ENCODE measurements at places on chromosomes 11 and 22.

GRCh38 chr22:40211476-40212054, 33.8 kb downstream of the TNRC6B start:
- no peak for DNase-seq

DNA sequence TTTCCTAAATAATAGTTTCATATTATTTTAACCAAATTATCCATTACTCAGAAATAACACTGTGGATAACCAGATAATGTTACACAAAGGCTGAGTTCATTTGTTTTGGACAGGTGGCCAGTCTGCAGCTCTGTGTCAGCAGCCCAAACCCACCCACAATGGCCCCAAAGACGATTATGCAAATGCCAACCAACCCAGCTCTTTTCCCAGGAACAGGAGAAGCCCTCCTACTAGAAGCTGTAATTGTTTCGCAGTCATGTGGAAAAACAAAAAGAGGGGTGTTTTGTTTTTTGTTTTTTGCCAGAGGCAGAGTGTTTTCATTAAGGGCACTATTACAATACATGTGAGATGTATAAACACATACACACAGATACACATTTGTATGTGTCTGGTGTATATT, 102.1 kb downstream of the FCHSD2 start:
- DNase-seq: no peak

- no peak for DNase-seq
Measured at GRCh38 chr11:32435152-32435480, 223 bp downstream of the WT1 start.

DNA sequence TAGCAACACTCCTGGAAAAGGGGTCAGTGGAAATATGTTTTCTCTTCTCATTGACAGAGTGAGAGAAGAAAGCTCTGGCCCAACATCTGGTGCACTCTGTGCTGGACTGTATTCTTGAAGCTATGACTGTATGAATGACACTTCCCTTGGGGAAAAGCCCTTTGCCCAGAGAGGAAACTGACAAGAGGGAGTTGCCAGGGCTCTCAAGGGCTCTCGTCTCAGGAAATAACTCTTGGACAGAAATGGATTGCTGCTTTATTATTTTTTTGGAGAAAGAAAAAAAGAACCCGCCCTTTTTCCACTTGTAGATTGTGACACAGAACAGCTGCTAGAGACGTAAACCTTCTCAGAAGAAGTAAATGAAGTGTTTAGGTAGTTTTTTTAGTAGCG, 11.4 kb downstream of the ETS1 start:
- DNase-seq: no peak

DNA sequence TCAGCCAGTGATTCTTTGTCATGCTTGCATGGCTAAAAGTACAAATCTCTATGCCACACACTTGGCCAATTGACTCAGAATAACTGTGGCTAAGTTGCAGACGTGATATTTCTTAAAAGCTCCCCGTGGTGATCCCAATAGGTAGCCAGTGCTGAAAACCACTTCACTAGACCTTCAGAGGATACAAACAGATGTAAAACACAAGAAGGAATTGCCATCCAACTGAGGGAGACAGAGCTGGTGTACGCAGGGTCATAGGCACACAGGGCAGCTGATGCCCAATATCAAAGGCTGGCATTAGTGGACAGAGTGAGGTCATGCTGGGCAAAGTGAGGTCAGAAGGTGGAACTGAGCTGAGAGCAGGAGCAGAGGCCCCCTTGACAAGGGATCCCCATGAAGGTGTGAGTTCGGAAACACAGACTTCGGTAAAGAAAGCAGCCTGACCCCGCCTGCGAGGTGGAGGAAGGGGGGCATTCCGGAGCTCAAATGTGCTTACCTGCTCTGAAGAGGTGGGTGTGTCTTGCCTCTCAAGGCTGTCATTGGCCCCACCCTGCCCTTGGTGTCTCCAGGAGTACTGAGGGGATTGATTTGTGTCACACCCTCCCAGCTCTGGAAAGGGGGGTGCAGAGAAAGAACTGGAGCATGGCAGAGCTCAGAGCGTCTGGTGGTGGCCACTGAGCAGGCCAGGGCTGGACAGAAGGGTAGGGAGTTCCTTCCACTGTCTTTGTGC, 344.9 kb upstream of the B3GAT1 start:
- no peak for DNase-seq

- no peak for DNase-seq
Measured at GRCh38 chr22:42820045-42820763, 36.9 kb downstream of the ARFGAP3 start.

GRCh38 chr11:8220261-8221045, 43.2 kb downstream of the LMO1 start:
- DNase-seq: no peak

DNA sequence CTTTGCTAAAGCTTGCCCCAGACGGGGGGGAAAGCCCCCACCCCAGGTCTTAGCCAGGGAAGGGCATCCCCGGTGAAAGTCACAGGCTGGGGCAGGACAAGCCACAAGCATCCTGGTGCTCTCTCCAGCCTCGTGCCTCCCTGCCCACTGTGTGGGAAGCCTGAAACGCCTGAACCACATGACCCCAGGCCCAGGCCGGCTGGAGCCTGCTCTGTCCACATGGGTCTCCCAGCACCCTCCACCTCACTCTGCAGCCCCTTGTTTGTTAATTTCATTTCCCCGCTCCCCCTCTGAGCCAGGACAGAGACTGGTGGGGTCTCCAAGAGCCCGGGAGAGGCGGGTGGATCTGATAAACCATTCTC, 58.3 kb upstream of the TCF20 start:
- no peak for DNase-seq

GRCh38 chr11:9385327-9385899, 961 bp downstream of the IPO7 start:
- DNase-seq: no peak

GRCh38 chr22:20211997-20212753, 55.9 kb downstream of the RTN4R start:
- DNase-seq: no peak

- DNase-seq: no peak
Measured at GRCh38 chr11:103112364-103112763, 3.1 kb downstream of the DYNC2H1 start.

DNA sequence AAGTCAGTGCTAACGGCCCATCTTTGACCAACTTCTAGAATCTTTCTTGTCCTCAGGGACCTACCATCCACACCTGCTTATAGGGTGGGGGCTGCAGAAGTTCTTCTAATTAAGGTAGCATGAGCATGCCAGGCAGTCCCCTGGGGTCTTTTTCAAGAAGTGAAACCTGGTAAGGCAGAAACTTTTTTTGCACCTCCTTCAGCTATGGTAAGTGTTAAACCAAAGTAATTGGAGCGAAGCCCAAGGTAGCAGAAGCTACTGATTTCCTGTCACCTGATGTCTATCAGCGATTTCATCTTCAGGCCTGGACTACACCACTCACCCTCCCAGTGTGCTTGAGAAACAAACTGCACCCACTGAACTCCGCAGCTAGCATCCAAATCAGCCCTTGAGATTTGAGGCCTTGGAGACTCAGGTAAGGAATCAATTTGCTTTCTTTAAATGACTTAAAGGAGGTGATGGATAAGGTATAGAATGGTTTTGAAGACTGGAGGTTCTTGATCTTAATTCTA, at the start of gene MS4A1:
TSS of gene MS4A1 (plus strand) at position 317 of the 512 bp plus-strand sequence. CDS start 6,528 bp downstream, outside the sequence.
- no peak for DNase-seq

DNA sequence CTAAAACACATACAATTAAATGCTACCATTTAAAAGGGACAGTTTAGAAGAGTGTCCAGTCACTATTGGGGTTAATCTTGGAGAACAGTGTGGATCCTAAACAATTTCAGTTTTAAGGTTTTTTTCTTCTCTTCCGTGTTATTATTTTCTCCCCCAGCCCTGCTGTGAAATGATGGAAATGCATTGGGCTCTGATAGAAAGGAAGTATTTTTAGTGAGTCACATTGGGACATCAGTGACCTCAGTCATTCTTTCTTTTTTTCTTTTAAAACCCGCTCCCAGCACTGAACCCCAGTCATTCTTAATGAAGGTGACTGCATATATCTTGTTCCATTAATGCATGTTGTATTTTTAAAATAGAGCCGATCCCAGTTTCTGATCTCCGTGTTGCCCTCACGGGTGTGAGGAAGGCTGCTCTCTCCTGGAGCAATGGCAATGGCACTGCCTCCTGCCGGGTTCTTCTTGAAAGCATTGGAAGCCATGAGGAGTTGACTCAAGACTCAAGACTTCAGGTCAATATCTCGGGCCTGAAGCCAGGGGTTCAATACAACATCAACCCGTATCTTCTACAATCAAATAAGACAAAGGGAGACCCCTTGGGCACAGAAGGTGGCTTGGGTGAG, 93.2 kb upstream of the OR4B1 start:
- no peak for DNase-seq

DNA sequence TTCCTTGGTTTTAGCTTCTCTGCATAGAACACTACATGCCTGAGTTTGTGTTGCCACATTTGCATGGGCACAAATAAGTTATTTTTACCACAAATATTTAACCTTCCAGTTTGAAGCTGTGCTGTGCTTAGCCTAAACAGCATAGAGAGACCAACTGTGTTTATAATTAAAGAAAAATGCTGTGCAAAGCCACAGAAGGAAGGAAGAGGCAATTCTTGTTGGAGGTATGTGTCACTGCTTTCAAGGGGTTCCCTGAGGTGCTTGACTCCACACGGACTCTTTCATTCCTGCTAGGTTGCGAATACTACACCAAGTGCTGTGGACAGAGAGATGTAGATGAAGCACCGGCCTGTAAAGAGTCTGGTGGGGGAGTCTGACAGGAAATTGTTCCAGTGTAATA, 47.6 kb upstream of the OLFML1 start:
- DNase-seq: no peak

DNA sequence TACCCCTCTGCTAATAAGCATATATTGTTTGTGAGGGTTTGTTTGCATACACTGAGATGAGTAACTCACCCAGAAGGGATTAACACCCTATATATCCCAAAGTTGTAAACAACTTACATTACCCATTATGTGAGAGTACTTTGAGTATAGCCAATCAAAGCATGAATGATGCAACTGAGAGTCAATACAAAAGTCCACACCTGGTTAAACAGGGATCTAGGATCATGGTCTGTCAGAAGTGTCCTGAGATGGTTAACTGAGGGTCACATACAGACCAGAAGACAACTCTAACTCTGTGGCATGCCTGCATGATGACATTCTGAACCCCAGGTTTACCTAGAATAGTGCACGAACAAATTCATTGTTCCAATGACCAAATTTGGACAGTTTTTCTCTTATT, 17.4 kb upstream of the OR10A5 start:
- no peak for DNase-seq

GRCh38 chr11:86182976-86183584, 61.5 kb upstream of the EED start:
- DNase-seq: peak; percentile 18

GRCh38 chr11:112437096-112437495, 176.4 kb upstream of the PLET1 start:
- DNase-seq: no peak

All from stimulated activated CD4-positive, alpha-beta T cell treated with anti-CD3 and anti-CD28 coated beads, Interleukin-1b, Interleukin-23, amount 100 ng/mL, for 1 hour (primary cell).